ENCODE measurements at places on chromosomes 3 and 15.
A peak's percentile ranks its signal among the peaks of the same experiment; 100 is the strongest.

GRCh38 chr15:99409097-99409473 is 156.7 kb upstream of the MEF2A start:
- peak; percentile 75 for DNase-seq

- DNase-seq: peak; percentile 98
Observed at GRCh38 chr15:40893733-40894680, at the start of gene VPS18. Gene VPS18, plus strand, starts transcription at chr15:40894450. Its CDS starts 319 bp downstream, at chr15:40894769.

GRCh38 chr3:123002100-123002748 is 25.3 kb downstream of the SEMA5B start:
- no peak for DNase-seq

DNA sequence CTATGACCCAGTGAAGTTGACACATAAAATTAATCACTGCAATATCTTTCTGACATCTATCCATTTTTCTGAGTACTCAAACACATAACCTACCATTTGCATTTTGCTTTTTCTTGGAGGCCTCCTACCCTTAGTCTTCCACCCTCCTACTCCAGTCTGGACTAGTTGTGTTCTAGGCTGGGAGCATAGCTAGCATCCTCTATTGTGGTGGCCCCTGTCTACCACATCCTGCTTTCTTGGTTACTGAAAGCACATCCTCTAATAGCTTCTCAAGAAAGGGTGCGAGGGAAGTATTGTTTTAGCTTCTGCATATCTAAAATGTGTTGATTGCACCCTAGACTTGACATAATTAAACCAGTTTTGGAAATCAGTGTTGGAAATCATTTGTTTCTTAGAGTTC is 176.5 kb downstream of the THSD4 start:
- no peak for DNase-seq

DNA sequence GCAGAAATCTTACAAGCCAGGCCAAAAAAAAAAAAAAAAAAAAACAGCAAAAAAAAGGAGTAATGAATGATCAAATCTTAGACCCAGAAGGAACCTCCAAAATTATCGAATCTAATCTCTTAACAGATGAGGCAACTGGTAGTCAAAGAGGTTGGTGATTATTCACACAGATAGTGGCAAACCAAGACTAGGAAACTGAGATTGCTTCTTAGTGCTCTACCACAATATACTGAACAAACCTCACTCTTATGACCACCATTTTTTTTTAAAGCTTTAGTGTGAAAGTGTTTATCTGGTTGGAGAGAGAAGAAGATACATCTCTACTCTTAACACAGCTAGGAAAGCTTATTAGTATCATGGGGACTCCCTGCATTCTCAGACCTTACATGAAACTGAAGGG is 17.3 kb downstream of the ATOSA start:
- no peak for DNase-seq

DNA sequence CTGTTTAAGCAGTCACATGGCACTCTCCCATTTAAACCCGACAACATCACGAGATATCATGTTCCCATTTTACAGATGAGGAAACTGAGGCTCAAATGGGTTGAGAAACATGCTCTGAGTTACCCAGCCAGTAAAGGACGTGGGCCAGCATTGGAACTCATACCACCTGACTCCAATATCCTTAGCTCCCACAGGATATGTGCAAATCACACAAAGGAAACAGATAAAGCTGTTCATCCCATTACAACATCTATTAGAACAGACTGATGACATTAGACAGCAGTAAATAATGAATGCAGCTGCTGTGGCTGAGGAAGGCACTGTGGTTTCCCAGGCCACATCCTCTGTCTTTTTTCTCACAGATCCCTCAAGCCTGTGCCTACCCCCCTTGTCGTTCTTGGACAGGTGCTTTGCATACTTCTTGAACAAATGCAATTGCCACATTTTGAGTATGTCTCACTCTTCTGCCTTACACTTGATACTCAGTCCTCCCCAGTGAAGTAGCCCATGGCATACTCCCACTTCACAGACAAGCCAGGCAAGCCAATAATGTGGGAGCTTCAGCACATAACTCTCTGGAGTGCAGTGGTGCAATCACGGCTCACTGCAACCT is 17.7 kb downstream of the FRMD4B start:
- DNase-seq: no peak

- DNase-seq: no peak
Observed at GRCh38 chr3:7947930-7948329, 553.7 kb upstream of the LMCD1 start.

DNA sequence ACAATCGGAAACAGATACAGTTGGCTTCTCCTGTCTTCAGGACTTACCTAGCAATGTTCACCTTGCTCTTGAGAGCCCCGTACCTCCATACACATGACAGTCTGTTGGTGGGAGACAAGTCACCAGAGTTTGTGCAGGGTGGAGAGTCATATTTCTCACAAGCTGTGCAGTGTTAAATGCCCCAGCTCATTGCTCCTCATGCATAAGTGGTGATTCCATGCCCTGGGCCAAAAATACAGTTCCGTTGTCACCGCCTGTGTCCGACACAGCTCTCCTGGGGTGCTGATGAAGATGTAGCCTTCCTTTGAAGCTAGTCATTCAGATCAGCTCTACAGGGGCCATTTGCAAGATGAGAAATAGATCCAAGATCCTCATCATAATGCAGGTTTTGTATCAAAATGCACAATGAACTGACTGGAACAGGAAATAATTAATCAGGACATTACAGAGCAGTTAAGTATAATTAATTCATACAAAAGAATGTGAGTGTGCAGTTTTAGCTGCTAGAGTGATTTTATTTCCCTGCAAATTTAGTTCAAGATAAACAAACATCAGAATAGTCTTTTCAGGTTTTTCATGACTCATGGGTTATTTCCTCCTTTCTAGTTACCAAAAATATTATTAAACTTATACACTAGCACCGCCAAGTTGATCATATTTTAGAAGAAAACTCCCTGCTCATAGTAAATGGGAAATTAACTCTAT is 66.5 kb downstream of the CD47 start:
- peak; percentile 26 for DNase-seq

DNA sequence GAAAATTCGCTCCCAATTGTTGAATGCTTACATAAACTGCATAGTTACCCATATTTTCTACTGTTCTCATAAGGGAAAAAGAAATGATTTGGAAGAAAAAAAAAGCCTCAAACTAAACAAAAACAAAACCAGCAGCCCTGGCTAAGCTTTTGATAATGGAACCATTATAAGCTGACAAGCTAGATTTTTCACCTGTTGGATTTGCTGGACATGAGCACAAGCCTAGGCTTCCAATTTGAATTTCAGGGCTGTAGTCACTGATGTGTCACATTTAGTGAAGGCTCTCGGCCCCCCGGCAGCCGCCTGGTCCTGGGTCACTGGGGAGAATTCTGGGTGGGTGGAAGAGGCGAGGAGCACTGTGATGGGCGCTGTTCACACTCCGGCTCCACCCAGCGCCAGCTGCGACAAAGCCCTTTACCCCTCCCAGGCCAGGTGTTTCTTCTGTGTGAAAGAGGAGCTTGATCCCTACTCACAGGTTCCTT is 4.6 kb downstream of the FBXL22 start:
- no peak for DNase-seq

DNA sequence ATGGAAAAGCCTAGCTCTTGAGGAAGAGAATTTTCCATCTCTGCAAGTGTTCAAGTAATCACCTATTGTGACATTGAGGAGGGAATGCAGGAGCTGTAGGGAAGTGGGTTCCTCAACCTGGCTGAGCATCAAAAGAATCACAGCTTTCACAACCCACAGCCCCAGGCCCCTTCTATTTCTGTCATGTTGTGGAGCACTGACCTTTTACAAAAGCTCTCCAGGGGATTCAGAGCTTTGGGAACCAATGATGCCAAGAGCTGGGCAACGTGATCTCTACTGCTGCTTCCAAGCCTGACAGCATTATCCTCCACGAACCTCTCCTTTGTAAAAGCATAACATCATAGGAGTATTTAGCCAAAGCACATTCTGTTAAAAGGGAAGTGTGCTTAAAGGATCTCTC is 231.1 kb downstream of the ADAMTS9 start:
- DNase-seq: no peak

DNA sequence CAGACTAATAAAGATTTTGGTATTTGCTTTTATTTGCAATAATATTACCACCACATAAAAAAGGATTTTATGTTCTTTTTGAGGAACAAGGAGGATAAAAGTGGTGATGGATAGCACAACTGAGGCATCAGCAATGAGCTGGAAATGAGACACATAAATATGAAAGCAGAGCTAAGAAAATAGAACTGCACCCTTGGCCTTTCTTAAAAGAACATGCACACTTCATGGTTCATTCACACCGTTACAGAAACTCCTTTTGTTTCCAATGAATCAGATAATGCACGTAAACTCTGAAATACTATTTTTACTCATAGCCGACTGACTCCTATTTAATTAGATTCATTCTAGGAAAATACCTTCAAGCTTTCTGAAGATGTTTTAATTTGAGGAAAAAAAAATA is 19.9 kb upstream of the DPH6 start:
- DNase-seq: no peak

- no peak for DNase-seq
Observed at GRCh38 chr3:43689166-43689565, 1.6 kb upstream of the ABHD5 start.

- no peak for DNase-seq
Observed at GRCh38 chr3:133894353-133895207, 1.1 kb downstream of the RAB6B start.

GRCh38 chr15:26260517-26261133 is 397.5 kb upstream of the ATP10A start:
- DNase-seq: no peak

GRCh38 chr3:138718849-138719248 is 110.3 kb downstream of the FAIM start:
- DNase-seq: no peak

- no peak for DNase-seq
Observed at GRCh38 chr3:160115387-160115786, 109.8 kb upstream of the C3orf80 start.

GRCh38 chr3:97680210-97680609 is 84.3 kb upstream of the ARL6 start:
- no peak for DNase-seq

DNA sequence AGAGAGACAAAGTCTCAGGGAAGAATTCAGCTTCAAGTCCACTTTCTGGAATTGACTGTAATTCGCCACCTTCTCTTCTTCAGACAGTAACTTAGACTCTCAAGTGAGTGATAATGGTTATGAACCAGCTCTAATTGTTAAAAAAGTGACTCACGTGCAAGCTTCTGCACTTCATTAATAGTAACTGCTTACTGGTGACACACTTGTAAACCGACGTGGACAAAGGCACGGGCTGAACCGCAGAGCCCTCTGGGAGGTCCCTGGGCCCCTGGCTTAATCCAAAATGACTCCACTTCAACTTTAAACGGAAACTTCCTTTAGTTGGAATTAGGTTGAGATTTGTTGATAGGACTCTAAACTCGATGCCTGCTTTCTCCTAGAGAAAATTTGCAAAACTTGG is 17.0 kb downstream of the MUC4 start:
- DNase-seq: no peak

GRCh38 chr3:122961146-122961545 is 66.4 kb downstream of the SEMA5B start:
- DNase-seq: peak; percentile 33

GRCh38 chr3:51604212-51604611 is 65.7 kb downstream of the RAD54L2 start:
- no peak for DNase-seq

GRCh38 chr3:155554777-155555451 is 190.0 kb downstream of the PLCH1 start:
- peak; percentile 91 for DNase-seq

DNA sequence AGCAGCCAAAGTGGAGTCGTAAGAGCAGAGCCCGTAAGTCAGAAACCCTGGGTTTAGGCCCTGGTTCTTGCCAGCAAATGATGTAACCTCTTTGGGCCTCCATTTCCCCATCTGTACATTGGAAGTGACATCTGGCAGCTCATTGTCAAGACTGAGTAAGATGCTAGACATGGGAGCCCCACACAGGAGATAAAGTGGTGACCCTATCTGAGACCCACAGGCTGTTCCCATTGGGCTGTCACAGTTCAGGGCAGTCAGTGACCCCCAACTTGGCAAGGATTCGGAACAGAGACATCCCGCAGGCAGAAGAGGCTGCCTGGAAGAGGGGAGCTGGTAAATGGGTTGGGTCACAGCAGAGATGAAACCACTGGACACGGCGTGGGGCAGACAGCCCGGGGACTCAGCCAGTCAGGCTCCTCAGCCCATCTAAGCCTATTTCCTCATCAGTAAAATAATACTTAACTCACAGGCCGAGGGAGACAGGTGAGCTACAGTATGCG is 1.8 kb downstream of the CLN6 start:
- DNase-seq: no peak

DNA sequence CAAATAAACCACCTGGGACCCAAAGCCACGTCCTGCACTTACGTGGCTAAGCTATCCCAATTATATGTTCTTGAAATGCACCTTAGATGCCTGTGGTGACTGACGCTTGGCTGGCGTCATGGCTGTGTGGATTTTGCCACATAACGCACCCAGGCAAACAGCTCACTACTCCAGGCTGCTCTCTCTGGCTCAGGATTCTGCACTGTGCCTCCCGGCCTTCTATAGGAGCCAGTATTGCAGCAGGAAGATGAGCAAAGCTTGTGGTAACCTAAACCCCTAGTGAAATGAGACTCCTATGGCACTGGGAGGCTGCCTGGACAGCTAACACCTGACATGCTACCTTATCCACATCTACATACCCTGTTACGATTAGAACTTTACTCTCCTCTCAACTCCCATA is 179.3 kb downstream of the THRB start:
- DNase-seq: no peak

DNA sequence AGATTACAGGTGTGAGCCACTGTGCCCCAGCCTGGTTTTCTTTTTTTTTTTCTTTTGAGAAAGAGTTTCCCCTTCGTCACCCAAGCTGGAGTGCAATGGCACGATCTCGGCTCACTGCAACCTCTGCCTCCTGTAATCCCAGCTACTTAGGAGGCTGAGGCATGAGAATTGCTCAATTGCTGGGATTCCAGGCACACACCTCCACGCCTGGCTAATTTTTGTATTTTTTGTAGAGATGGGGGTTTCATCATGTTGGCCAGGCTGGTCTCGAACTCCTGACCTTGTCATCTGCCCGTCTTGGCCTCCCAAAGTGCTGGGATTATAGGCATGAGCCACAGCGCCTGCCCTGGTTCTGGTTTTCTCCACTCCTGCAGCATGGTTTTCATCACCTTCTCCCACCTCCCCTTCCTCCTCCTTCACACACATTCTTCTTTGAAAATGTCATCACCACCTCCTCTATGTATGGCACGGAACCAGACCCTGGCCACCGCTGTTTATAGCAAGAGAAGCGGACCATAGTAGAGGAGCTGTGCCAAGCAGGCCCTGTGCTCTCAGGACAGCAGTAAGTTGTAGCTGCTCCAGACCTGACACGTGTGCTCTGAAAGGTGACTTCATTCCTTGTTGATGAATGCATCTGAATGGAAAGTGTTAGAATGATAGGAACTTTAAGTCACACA is 14.6 kb upstream of the AHSG start:
- peak; percentile 89 for DNase-seq

GRCh38 chr15:27762471-27762870 is 336.6 kb downstream of the OCA2 start:
- DNase-seq: no peak

Measured in kidney glomerular epithelial cell (primary cell).